ENCODE measurements at places on chromosomes 16 and 17.

GRCh38 chr16:10181196-10182162, 749 bp downstream of the GRIN2A start:
- DNase-seq: peak; percentile 13

GRCh38 chr17:54920819-54921218, 20.2 kb downstream of the TOM1L1 start:
- no peak for DNase-seq

DNA sequence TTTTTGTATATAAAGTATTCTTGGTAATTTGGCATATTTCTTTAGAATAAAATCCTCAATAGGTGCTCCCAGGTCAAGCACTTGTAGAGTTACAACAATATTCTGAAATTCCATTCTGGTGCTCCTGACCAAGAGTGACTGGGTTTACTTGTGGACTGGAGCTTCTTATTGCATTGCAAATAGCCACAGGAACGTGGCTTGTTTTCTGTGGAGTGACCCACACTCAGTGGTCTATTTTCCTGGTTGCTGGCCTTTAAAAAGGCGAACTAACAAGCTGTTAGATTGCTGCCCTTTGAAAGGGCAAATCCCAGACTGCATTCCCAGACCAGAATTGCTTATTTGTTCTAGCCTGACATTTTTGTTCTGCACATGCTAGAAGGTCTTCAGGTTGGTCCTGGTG, 658.8 kb upstream of the GOT2 start:
- no peak for DNase-seq

DNA sequence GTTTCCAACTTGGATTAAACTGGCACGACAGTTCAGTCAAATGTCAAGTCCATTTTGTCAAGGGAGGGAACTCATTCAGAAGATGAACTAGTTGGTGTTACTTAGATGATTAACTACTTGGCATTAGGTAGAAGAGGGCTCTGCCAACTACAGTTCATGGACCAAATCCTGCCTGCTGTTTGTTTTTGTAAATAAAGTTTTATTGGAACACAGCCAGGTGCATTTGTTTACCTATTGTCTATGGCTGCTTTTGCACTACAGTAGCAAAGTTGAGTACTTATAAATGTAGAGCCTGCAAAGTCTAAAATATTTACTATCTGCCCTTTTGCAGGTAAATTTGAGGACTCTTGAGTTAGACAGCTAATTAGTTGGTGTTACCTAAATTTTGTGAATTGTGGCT, 410.0 kb downstream of the MAF start:
- DNase-seq: no peak

DNA sequence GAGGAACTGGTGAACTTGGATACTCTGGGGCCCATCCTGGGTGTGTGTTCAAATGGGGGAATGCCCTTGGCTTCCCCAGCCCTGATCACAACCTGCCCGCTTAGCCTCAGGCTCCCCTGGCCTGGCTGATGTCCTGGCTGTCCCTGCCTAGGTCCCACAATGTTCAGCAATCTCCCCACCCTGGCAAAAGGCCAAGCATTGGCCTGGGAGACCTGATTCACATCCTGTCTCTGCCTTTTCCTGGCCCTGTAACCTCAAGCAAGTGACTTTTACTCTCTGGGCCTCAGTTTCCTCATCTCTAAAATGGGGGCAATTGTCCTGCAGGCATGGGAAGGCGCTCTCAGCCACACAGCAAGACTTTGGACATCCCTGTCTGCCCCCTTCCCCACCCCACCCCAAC, 14.4 kb downstream of the CPNE2 start:
- no peak for DNase-seq

- DNase-seq: no peak
Observed at GRCh38 chr16:13793841-13794409, 126.0 kb upstream of the ERCC4 start.

GRCh38 chr17:49501496-49501895, 6.4 kb downstream of the NGFR start:
- no peak for DNase-seq

GRCh38 chr17:65441053-65441605, 120.3 kb downstream of the AXIN2 start:
- no peak for DNase-seq

Data from stimulated activated CD8-positive, alpha-beta memory T cell treated with anti-CD3 and anti-CD28 coated beads, Interleukin-15, amount 100 ng/mL, for 24 hours (primary cell).